ENCODE measurements at places on chromosomes 13 and 19. TPM values are rescaled to one million over a fixed set of nuclear protein-coding genes. Genes with fewer than 3 reads are reported as not detected.

The SOX1 gene
- not detected for total RNA-seq

DNA sequence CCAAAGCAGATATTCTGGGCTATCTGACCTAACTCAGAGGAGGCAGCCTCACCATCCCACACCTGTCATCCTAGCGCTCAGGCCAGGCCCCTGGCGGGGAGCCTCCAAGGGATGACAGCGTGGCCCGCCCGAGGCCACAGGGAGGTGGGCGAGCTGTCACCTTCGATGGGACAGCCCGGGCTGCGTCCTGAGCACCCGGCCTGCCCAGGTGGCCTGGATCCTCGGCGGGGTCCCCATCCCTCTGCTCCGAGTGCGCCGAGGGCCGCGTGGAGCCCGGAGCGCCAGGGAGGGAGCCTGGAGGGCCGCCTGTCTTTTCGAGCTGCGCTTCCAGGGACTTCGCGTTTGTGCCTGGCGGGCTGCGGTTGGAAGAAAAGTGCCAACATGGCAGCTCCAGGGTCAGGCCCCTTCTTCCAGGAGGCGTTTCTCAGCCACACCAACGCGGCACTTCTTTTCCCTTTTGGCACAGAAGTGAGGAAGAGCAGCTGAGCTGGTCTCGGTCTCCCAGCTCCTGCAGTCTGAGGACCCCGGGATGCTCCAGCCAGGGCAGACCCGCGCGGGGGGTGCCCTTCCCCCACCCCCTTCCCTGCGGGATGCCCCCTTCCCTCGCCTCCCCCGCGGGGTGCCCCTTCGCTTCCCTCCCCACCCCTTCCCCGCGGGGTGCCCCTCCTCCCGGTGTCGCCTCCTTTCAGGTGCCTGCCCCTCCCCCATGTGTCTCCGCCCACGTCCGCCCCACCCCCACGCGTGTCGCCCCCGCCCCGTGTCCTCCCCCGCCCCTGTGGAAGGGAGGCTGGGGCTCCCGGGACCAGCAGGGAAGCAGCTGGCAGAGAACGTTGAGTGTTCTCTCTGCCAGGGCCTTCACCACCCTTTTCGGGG lies 42.3 kb downstream of the GJA3 start:
- peak; percentile 66 for DNase-seq

DNA sequence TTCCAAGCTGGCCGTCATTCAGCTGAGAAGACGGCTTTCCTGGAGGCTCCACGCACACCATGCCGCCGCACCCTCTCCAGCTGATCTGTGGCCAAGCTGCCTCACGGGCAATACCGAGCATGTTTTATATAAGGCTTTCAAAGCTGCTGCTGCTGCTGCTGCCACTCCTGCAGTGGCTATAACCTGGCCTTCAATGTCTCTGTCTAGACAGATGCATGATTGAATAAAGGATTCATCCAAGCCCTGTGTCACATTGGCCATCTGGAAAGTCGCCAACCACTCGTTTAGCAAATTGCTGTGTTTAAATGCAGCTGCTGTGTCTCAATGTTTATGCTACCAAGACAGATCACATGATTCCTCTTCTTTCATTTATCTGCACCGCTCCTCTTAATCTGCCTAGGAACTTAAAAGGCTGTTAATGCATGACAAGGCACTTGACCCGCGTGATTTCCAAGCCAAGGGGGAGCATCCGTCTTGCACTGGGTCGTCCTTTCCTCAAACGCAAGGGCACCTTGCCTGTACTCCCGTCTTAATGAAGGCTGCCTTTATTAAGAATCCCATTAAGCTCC lies 114.3 kb downstream of the TEX26 start:
- peak; percentile 53 for DNase-seq

DNA sequence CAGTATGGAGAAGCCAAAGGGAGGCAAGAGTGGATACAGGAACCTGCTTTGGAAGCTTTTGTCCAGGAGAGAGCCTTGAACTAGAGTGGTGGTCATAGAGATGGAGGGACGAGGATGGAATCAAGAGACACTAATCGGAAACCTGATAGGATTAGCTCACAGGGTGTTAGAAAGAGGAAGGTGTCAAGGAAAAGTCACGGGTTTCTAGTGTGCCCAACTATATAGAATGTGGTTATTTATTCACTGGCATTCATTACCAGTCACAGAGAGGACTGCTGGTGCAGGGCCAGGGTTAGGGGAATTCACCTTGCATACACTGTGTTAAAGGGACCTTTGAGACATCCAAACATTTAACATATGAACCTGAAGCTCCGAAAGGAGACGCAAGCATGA lies 43.4 kb upstream of the URAD start:
- no peak for DNase-seq

DNA sequence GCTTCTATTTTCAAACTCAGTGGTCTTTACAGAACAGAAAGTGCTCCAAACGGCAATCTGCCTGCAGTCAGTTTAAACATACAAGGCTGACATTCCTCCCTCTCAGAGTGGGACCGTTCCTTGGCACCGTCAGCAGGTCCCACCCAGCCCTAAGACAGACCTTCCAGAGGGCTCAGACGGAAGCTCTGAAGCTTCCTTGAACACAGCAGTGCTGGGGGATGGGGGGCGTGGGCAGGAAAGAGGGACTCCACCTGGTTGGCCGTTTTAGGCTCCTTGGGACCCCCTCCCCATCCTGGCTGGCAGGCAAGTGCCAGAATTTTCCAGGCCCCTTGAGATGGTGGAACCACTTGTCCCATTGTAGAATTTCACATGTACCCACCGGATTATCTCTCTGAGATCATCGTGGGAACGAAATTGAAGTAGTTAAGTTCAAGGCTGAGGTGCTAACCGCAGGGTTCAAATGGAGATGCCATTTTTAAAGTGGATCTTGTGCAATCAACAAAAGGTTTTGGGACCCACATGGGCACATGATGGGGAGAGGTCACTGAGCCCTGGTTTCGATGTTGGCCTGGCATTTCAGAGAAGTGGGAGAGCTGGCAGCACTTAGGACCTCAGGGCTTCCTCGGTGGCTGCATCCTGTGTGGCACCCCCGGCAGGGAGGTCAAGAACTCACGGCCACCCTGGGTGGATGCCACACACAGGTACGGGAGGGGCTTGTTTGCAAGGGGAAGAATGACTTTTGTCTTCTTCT lies 46.2 kb downstream of the KLF2 start:
- DNase-seq: peak; percentile 33

The MRPS12 gene
- 71.9 TPM for total RNA-seq

DNA sequence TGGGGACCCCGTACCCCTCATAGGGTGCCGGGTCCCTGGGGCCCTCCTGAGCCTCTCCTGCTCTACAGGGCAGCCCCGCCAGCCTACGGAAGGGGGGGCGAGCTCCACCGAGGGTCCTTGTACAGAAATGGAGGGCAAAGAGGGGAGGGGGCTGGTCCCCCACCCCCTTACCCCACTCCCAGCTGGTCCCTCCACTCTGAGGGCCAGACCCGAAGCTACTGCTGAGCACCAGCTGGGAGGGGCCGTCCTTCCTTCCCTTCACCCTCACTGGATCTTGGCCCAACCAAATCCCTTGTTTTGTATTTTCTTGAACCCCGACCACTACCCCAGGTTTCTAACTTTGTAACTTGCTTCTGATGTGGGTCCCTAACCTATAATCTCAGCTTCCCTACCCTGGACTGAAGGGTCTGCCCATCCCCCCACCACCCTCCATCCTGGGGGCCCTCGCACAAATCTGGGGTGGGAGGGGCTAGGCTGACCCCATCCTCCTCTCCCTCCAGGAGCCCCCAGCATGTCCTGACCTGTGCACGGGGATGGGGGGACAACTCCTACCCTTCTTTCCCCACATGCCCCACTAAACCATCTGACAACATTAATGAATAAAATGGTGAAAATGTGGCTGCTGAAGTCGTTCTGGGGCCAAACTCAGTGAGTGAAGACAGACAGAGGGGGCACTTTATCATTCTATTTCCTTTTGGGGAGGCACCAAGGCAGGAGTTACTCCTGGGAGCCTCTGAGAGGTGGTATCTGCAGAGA lies 13.0 kb downstream of the ARHGAP33 start:
- DNase-seq: no peak

DNA sequence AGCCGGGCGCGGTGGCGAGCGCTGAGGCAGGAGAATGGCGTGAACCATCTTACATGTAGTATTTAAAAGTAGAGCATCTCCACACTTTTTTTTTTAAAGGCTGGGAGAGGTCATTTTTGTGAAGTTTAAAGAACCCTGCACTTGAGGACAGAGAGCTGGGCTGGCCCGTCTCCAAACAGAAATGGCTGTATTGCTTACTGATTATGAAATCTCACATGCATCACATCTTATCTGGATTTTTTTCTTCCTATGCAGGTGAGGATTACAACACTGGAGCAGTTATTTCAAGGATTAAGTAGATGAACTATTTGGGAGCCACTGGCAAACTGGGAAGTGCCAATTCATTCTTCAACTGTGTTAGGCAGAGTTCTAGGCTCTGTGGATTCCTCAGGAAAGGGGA lies 59.5 kb downstream of the TEX26 start:
- no peak for DNase-seq

The NLRP9 gene
- total RNA-seq: not detected

GRCh38 chr19:56942756-56943155 lies 102.2 kb upstream of the PEG3 start:
- peak; percentile 48 for DNase-seq

DNA sequence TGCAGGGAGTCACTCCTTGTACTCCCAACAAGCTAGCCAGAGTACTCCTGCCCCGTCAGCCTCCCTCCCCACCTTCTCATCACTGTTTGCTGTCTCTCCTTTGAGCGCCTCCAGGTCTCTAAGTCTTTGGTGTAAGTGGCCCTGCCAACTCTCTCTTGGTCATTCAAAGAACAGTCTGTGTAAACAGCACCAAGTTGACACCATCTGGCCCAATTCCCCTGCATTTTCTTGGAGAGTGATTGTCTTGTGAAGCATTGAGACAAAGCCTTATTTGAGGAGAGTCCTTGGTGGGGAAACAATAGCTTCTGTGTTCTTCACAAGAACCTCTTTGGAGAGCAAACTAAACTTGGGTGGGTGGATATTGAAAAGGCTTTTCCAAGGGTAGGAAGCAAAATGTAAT lies 114.6 kb upstream of the RNF113B start:
- DNase-seq: no peak

DNA sequence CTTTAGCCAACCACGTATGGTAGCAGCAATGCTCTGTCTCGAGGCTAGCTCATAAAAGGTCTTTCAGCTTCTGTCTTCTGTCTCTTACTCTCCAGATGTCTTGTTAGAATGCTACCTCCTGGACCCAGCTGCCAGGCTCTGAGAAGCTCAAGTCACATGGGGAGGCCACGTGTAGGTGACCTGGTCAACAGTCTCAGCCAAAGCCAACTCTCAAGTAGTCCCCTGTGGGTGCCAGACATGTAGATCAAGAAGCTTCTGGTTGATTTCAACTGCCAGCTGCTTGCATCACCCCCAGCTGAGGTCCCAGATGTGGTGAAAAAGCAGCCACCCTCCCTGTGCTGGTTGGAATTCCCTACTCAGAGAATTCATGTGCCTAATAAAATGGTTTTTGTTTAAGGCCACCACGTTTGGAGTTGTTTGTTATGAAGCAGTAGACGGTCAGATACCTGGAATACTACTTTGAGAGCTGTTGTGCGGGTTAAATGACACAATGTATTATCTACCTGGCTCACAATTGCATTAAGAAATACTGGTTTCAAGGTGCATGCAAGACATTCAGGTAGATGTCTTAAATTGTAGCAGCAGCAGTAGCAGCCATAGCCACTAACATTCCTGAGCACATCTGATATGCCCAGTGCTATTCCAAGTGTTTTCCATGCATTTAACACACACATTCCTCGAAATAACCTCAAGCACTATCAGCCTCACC lies 131.0 kb upstream of the RFC3 start:
- no peak for DNase-seq

Data from left ventricle myocardium superior (tissue), 1 donor.